Stimulated activated CD4-positive, alpha-beta T cell treated with anti-CD3 and anti-CD28 coated beads, Interleukin-2, amount 100 ng/mL, for 24 hours (primary cell): ENCODE measurements at places on chromosomes 11 and 22.
A peak's percentile ranks its signal among the peaks of the same experiment; 100 is the strongest.

- DNase-seq: no peak
Observed at GRCh38 chr11:94018721-94019120, 2.4 kb upstream of the HEPHL1 start.

GRCh38 chr11:79276736-79277325 lies 164.0 kb downstream of the TENM4 start:
- DNase-seq: no peak

GRCh38 chr11:123040111-123040432 lies 21.9 kb downstream of the HSPA8 start:
- DNase-seq: no peak

- no peak for DNase-seq
Observed at GRCh38 chr11:99277281-99277680, 256.5 kb downstream of the CNTN5 start.

DNA sequence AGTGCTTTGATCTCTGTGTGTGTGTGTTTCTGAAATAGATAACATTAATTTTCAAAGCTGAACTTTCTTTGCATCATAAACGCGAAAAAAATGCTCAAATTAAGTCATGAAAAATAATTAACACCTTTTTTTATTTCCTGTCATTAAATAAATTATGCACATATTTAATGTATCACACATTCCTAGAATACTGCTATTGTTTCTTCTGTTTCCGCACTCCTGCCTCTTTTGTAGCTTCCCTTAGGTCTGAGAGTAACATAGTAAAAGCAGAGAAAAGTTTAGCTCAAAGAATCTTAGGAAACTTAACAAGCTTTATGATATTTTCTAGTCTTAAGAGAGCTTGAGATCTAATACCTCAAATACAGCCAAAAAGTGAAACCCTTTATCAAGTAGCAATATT lies 504.2 kb downstream of the JRKL start:
- no peak for DNase-seq

DNA sequence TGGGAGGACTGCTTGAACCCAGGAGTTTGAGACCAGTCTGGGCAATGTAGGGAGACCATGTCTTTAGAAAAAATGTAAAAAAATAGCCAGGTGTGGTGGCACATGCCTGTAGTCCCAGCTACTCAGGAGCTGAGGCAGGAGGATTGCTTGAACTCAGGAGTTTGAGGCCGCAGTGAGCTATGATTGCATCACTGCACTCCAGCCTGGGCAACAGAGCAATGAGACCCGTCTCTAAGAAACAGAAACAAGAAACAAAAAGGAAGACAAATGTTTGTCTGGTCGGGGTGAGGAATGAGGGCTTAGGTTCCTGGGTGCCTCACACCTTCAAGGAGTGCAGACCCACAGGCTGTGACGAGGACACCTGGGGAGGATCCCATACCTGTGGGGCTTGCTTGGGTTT lies 191.9 kb downstream of the CEP164 start:
- DNase-seq: no peak

DNA sequence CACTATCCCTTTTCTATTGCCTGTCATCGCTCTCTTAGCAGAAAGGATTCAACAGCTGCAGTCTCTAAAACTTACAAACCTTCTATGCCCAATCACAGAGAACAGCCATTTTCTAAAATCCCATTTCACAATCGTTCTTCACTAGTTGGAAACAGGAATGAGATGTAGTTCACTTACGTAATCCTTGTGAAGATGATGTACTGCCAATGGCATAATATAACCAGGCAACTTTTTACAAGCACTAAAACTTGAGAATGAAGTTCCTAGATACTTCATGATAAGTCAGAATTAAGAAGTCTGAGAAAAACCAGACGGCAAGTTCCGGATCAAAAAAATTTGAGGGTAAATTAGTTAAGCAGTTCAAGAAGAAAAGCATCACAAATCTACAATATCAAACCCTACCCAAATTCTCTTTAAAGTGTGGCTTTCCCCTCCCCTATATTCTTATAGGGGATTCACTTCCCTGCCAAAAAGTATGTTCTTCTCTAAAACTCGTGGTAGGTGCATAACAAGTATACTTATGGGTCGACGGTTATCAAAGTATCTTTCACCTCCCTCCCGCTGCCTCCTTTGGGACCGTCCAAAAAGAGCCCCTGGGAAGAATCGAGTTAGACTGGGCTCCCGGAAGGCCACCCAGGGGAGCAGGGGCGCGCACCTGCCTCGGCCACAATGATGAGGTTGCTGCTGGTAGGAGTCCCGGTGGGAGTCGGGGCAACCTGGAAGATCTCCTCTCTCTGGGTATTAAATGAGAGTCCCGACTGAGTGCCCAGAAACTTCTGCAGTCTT lies 666 bp downstream of the MSANTD4 start:
- DNase-seq: no peak

DNA sequence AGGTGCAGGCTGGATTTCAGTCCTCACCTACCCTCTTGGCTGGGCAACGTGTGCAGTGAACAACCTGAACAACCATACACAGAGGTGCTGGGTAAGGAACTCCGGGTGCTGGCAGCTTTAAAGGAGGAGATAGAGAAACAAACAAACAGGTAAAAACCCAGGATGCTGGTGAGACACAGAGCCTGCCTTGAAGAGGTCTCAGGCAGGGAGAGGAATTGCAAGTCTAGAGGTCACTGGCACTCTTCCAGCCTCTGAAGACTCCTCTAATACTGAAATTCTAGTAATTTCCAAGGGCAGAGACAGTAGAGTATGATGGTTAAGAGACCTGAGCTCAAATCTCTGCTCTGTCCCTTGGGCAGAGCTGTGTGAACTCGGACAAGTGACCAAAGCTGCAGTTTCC lies 192.5 kb downstream of the CEP164 start:
- no peak for DNase-seq

- no peak for DNase-seq
Observed at GRCh38 chr11:76685831-76686230, 15.3 kb upstream of the LRRC32 start.

- DNase-seq: peak; percentile 69
Observed at GRCh38 chr11:122656073-122656630, 630 bp downstream of the UBASH3B start.

- DNase-seq: no peak
Observed at GRCh38 chr11:3901249-3902025, 46.0 kb downstream of the STIM1 start.

DNA sequence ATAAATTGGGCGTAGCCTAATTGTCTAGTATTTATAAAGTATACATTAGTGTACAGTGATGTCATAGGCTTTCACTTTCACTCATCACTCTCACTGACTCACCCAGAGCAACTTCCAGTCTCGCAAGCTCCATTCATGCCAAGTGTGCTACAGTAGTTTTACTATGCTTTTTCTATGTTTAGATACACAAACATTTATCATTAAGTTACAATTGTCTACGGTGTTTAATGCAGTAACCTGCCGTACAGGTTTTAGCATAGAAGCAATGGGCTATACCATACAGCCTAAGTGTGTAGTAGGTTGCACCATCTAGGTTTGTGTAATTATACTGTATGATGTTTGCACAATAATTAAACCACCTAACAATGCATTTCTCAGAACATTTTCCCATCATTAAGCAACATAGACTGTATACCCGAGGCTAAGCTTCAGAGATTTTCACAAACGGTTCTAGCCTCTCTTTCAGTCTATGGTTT lies 17.5 kb downstream of the OR9G1 start:
- DNase-seq: no peak

DNA sequence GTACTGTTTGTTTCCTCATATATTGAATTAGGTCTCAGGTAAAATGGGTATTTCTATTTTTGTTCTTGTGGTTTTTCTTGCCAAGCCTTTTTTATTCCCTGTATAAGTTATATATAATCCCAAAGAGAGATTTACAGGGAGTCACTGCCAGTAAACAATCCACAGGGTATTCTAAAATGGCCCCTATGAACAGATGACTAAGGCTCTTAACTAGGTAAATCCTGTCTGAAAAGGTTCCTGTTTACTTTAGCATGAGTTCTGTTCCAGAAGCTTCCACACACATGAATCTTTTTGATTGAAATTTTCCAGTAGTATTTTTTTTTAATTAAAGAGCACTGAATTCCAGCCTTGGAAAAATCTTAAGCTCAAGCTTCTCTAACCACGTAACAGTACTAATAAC lies 552.8 kb upstream of the CCDC179 start:
- DNase-seq: no peak

GRCh38 chr11:737366-737765 lies 9.9 kb upstream of the TALDO1 start:
- DNase-seq: no peak

DNA sequence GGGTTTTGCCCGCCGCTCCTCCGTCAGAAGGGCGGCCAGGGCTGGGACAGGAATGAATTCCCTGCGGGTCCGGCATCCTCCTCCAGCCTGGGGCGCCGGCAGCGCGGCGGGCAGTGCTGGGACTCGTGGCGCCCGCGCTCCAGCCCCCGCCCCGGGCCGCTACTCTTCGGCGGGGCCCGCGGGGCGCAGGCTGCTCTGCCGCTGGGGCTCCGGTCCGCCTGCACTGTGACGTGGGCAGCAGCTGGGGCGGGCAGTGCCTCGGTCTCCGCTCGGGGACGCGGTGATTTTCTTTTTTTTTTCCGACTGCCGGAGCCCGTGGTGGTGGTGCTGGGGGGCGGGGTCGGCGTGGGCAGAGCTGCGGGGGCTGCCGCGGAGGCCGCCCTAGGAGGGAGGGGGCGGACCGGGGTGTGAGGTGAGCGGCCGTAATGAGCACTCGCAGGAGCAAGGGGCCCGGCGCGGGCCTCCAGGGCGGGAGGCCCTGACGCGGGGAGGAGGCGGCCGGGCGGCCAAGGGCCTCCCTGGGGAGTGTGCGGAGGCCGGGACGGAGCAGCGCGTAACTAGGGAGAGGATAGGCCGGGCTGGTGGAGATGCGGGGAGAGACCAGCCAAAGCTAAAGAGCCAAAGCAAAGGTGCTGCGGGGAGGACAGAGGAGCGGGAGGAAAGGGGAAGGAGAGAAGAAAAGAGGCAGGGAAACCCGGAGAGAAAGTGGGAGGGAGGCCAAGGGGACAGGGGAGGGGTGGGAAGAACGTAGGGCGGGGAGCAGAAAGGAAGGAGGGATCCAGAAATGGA lies 73.3 kb upstream of the ZBED5 start:
- peak; percentile 57 for DNase-seq

GRCh38 chr11:78886616-78887015 lies 312.0 kb upstream of the NARS2 start:
- no peak for DNase-seq

- no peak for DNase-seq
Observed at GRCh38 chr11:126870021-126870420, 130.5 kb downstream of the KIRREL3 start.

DNA sequence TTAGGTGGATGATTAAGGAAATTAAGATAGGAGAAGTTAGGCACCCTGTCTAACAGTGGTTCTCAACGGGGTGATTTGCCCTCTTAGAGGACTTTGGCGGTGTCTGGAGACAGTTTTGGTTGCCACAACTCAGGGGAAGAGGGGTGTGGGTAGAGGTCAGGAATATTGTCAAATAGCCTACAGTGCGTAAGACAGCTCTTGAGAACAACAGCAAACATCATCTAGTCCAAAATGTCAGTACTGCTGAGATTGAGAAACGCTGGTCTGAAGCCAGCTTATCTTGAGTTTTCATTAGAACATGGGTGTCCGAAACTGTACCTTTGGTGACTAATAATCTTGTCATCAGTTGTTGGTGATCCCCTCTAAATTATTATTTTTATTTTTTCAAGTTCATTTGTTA lies 38.4 kb downstream of the CECR2 start:
- no peak for DNase-seq

GRCh38 chr11:57085611-57086010 lies 96.1 kb upstream of the LRRC55 start:
- no peak for DNase-seq

DNA sequence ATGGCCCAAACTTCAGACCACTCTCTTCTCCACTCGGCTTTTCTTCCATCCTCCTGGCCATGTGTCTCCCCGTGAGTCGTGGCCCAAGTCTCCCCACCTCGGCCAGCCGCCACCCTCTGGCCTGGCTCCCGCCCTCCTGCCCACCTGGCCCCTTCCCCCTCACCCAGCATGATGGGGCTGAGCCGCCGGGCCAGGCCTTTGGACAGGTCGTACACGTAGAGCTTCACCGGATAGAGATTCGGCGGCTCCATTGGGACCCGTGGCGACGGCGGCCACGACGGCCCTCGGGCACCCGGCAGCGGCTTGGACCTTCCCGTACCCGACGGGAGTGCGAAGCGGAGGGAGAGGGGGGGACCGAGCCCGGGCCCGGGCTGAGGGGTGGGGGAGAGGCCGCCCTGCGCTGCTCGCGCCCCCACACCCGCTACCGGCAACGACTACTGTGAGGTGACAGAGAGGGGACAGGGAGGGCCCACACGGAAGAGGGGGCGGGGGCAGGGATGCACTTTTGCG lies at the start of gene DESI1:
TSS of gene DESI1 (minus strand) at position 455 of the 510 bp plus-strand sequence. CDS start at position 251, 204 bp downstream.
- no peak for DNase-seq

DNA sequence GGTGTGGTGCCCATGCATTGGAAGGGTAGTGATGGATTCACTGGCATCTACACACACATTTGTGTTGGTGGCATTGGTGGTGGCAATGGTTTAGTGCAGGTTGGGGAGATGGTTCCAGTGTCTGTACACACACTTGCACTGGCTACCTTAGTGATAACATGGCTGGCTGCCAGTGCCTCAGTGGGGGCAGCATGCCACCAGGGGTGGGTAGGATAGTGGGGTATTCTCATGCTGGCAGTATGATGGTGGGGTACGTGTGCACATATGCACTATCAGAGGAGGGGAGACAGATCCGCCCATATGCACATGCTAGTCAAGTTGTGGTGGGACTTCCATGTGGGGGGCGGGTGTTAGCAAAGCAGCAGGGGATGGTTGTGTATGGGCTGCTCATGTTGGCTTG lies 7.1 kb upstream of the OR8K3 start:
- DNase-seq: no peak

DNA sequence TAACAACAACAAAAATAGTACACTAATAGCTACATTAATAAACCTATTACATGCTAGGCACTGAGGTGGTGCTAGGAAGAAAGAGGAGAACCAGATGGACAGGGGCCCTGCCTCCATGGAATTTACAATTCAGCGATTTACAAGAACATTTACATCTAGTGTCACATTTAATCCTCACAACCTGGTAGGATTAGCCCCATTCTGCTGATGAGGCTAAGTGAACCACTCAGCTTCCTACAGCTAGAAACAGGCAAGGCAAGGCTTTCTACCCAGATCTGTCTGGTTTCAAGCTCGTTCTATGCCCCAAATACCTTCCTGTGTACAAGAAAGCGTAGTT lies 368.4 kb downstream of the BUD13 start:
- no peak for DNase-seq

GRCh38 chr11:63507511-63507910 lies 1.6 kb downstream of the LGALS12 start:
- no peak for DNase-seq

GRCh38 chr22:37148742-37149665 lies 712 bp downstream of the IL2RB start:
- no peak for DNase-seq

- DNase-seq: no peak
Observed at GRCh38 chr11:84884836-84885235, 742.3 kb downstream of the DLG2 start.

DNA sequence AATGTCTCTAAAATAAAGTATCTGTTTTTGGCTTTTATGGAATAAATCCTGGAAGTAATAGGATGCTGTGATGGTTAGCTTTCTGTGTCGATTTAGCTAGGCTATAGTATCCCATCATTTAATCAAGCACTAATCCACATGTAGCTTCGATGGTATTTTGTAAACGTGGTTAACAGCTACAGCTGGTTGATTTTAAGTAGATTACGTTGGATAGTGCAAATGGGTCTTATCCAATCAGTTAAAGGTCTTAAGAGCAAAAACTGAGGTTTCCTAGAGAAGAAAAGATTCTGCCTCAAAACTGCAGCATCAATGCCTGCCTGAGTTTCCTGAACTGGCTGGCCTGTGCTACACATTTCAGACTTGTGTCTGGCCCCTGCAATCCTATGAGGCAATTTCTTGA lies 314.2 kb upstream of the SORL1-AS1 start:
- no peak for DNase-seq

- DNase-seq: no peak
Observed at GRCh38 chr11:117229931-117230285, 2.0 kb downstream of the PCSK7 start.
